ENCODE measurements at places on chromosomes 4 and X.

DNA sequence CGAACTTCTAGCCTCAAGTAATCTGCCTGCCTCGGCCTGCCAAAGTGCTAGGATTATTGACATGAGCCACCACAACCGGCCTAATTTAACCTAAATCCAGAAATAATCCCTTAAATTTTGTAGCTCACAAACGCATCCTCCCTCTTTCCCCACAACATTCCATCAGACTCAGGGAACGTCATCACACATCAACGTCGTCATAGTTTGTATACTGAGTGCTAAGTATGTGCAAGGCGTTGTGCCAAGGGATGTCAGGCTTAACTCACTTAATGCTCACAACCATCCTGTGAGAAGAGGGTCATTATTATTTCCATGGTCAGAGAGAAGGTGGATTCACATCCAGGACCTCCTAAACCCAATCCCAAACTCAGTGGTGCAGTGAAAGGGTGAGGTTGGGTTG lies 9.6 kb upstream of the GSX2 start:
- no peaks in the 10 kb centered on the region for H3K36me3 ChIP-seq
- H3K4me1 ChIP-seq: peaks cover 10% of the 10 kb centered on the region
- H3K4me3 ChIP-seq: no peak overlapping the region
- no peak overlapping the region for H3K27ac ChIP-seq
- DNase-seq: no peak
- H3K27me3 ChIP-seq: peaks cover 67% of the 10 kb centered on the region

DNA sequence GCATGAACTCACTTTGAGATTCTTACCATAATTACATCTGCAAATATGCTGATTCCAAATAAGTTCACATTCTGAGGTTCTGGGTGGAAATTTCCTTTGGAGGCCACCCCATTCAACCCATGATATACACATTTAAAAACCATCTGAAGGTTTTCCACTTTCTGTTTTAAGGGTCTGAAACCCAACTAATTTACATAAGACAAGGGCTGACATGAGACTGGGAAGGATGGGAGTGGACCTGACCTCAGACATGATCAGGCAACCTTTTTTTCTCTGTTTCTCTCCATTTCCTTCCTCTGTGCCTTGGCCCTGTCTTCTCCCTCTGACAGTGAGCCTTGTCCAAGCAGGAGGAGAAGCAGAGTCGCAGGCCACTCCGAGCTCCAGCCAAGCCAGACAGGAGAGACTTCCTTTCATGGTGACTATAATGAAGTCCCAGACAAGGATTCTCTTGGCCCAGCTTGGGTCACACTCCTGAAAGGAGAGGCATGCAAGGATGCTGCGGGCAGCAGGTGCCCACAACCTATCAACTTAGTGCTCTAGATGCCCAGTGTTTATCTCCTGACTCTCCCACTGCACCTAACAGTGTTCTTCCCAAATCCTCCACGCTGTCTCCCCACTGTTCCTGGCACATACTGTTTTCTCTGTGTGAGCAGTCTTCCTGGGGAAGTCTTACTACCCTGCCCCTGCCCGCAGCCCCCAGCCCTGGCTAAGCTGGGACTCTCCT lies 39.9 kb downstream of the MSX1 start:
- DNase-seq: no peak
- no peaks in the 10 kb centered on the region for H3K4me1 ChIP-seq

- no peak overlapping the region for H3K27ac ChIP-seq
- H3K4me1 ChIP-seq: no peaks in the 10 kb centered on the region
- H3K4me3 ChIP-seq: no peak overlapping the region
- no peaks in the 10 kb centered on the region for H3K36me3 ChIP-seq
- no peaks in the 10 kb centered on the region for H3K27me3 ChIP-seq
Observed at GRCh38 chrX:16347968-16348670, 180.8 kb downstream of the MAGEB17 start.

DNA sequence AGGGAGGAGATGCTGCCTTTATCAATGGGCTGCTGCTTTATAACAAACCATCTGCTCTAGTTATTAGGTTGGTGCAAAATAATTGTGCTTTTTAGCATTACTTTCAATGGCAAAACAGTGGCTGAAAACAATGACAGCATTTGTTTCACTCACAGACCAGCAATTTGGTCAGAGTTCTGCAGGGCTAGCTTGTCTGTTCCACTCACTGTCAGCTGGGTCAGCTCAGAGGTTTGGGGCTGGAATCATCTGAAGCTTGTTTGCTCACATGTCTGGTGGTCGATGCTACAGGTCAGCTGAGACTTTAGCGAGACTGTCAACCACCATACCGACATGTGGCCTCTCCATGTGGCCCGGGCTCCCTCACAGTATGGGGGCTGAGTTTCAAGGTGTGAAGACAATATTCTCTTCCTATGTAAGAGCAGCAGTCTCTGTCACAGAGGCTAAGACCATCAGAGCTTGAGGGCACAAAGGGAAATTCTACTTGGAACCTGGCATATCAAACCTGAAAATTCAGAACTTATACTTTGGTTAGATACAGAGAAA lies 81.3 kb upstream of the LIMCH1 start:
- no peaks in the 10 kb centered on the region for H3K27me3 ChIP-seq
- H3K36me3 ChIP-seq: no peaks in the 10 kb centered on the region
- no peaks in the 10 kb centered on the region for H3K4me1 ChIP-seq
- H3K27ac ChIP-seq: no peak overlapping the region
- no peak for DNase-seq
- H3K4me3 ChIP-seq: no peak overlapping the region

DNA sequence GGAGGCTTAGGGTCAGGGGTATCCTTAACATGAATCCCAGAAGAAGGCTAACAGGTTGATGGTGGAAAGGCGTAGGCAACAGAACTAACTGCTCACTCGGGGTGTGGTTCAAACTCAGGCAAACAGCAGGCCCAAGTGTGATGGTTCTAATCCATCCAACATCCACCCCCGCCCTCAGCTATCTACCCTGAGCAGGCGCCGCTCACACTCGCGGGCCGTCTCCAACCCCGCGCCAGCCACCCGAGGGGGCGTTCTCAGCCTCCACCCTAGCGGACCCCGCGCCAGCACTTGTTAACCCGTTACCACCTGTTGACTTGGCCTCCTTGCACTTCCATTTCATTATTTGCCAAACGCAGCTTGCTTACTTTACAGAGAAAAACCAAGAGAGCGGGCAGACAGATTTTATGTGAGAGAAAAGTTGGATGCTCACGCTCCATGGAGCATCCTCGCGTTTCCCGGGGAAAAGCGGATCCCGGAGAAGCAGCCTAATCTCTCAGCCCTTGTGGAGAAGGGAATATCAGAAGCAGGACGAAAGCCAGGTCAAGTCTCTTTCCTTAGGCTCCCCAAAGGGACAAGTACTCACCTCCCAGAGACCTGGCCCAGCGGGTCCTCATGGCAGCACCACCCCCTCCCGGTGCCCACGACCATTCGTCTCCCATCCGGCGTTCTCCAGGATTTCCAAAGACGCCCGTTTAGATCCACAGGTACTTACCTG lies 773 bp downstream of the SNCA start:
- H3K27me3 ChIP-seq: peaks cover 68% of the 10 kb centered on the region
- no peak overlapping the region for H3K27ac ChIP-seq
- H3K4me3 ChIP-seq: peak overlapping the region; percentile 33
- peaks cover 2% of the 10 kb centered on the region for H3K36me3 ChIP-seq

GRCh38 chrX:149518236-149518635 lies 13.1 kb upstream of the IDS start:
- no peak for DNase-seq
- H3K4me3 ChIP-seq: no peak overlapping the region
- H3K27ac ChIP-seq: no peak overlapping the region
- H3K27me3 ChIP-seq: no peaks in the 10 kb centered on the region
- H3K36me3 ChIP-seq: peaks cover 9% of the 10 kb centered on the region

DNA sequence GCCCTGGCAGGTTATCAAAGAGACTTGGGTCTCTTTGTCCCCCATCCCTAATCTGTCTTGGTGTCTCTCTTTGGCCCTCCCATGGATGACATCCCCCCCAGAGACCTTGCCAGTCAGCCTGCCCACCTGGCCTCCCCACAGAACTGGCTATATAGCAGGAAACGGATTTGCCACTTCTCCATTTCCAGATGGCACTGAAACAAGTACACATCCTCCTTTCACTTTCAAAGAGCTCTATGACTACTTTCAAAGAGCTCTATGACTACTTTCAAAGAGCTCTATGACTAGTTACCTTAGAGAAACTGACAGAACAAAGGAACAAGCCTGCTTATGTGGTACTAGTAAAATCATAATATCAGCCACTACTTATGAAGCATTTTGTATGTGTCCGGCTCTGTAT lies 175.3 kb downstream of the MAML3 start:
- no peak for DNase-seq
- H3K27me3 ChIP-seq: peaks cover 2% of the 10 kb centered on the region
- no peak overlapping the region for H3K4me3 ChIP-seq
- peak overlapping the region; percentile 35 for H3K27ac ChIP-seq

GRCh38 chrX:125998432-125998831 lies 167.7 kb downstream of the DCAF12L2 start:
- no peak overlapping the region for H3K4me3 ChIP-seq
- no peak for DNase-seq
- H3K27me3 ChIP-seq: no peaks in the 10 kb centered on the region
- no peaks in the 10 kb centered on the region for H3K4me1 ChIP-seq

- no peaks in the 10 kb centered on the region for H3K4me1 ChIP-seq
- no peak overlapping the region for H3K27ac ChIP-seq
- no peak for DNase-seq
- no peak overlapping the region for H3K4me3 ChIP-seq
- no peaks in the 10 kb centered on the region for H3K36me3 ChIP-seq
Observed at GRCh38 chrX:34585561-34585960, 71.5 kb downstream of the TMEM47 start.

- no peak for DNase-seq
- H3K27me3 ChIP-seq: no peaks in the 10 kb centered on the region
- no peaks in the 10 kb centered on the region for H3K4me1 ChIP-seq
Observed at GRCh38 chr4:179095585-179096221, 1653.5 kb upstream of the AGA start.

- DNase-seq: no peak
- no peaks in the 10 kb centered on the region for H3K36me3 ChIP-seq
- no peak overlapping the region for H3K4me3 ChIP-seq
- no peak overlapping the region for H3K27ac ChIP-seq
- no peaks in the 10 kb centered on the region for H3K27me3 ChIP-seq
Observed at GRCh38 chr4:96787766-96788165, 947.9 kb downstream of the PDHA2 start.

GRCh38 chrX:134908356-134908755 lies 82.4 kb upstream of the SMIM10 start:
- H3K27me3 ChIP-seq: no peaks in the 10 kb centered on the region
- H3K4me3 ChIP-seq: no peak overlapping the region
- peaks cover 4% of the 10 kb centered on the region for H3K36me3 ChIP-seq
- no peak for DNase-seq
- peaks cover 5% of the 10 kb centered on the region for H3K4me1 ChIP-seq
- H3K27ac ChIP-seq: peak overlapping the region; percentile 58

DNA sequence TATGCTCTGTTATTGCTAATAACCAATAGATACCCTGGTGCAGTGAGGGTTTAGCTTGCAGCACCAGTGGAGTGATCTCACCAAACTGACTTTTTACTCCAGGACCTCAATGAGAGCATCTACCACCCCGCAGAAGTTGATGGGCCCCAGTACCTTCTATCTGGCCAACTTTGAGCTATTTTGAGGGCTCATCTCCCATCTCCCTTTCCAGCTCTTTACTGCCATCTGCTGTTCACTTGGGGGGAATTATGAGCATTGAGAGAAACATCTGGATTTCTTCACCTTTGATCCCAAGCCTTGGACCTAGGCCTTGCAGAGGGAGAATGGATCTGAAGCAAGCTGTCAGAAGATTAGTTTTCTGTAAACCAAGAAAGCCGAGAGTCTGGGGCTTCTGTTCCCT lies 143.6 kb downstream of the TMEM164 start:
- H3K4me1 ChIP-seq: peaks cover 7% of the 10 kb centered on the region
- peak; percentile 44 for DNase-seq
- H3K36me3 ChIP-seq: no peaks in the 10 kb centered on the region

- H3K4me3 ChIP-seq: no peak overlapping the region
- H3K4me1 ChIP-seq: no peaks in the 10 kb centered on the region
- H3K36me3 ChIP-seq: no peaks in the 10 kb centered on the region
- H3K27ac ChIP-seq: no peak overlapping the region
Observed at GRCh38 chr4:80279751-80280150, 13.3 kb downstream of the FGF5 start.

DNA sequence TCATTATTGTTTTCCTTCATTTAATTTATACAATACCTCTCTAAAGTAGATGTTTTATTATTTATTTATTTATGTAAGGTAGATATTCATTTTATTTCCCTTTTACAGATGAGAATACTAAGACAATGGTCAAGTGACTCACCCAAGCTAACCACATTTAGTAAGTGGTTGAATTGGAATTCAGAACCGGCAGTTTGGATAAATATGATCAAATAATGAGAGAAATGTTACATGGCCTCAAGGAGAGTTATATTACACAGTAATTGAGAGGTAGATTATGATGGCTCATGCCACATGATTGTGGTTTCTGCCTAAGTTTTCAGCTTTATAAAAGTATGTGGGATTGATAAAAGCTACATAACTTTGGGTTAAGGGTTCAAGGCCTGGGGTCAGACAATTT lies 239.4 kb upstream of the BOD1L1 start:
- no peaks in the 10 kb centered on the region for H3K27me3 ChIP-seq
- no peak overlapping the region for H3K27ac ChIP-seq
- DNase-seq: no peak
- no peaks in the 10 kb centered on the region for H3K36me3 ChIP-seq
- no peak overlapping the region for H3K4me3 ChIP-seq
- no peaks in the 10 kb centered on the region for H3K4me1 ChIP-seq

DNA sequence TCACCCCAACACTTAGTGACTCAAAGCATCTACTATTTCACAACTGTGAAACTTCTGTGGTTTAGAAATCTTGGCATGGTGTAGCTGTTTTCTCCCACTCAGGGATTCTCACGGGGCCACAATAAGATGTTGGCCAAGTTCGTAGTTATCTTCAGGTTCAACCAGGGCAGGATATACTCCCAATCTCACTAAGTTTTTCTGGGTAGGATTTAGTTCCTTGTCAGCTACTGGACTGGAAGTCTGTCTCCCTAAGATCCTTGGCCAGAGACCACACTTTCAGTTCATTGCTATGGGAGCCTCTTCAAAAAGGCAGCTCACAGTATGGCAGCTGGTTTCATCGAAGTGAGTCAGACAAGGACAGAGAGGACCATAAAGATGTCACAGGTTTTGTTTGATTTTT lies 111.7 kb upstream of the PDHA2 start:
- no peak overlapping the region for H3K4me3 ChIP-seq
- no peak overlapping the region for H3K27ac ChIP-seq
- DNase-seq: no peak
- H3K4me1 ChIP-seq: no peaks in the 10 kb centered on the region
- H3K27me3 ChIP-seq: no peaks in the 10 kb centered on the region

DNA sequence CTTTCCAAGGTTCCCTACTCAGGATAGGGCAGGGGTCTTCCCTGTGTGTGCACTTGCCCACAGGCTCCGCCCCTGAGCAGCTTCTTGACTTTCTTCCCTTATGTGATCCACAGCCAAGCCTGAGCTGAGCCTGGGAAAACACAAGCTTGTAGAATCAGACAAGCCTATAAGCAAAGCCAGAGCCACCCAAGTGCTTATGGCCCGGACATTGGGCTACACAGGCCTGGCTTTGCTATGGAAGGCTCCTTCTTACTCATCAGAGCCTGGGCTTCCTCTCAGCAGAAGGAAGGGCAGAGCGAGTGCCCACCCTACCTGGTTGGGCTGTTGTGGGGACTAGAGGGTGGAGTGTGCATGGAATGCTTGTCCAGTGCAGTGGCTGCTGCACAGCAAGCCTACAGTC lies 1.3 kb upstream of the TNIP2 start:
- no peaks in the 10 kb centered on the region for H3K36me3 ChIP-seq
- no peaks in the 10 kb centered on the region for H3K27me3 ChIP-seq
- H3K4me3 ChIP-seq: peak overlapping the region; percentile 15
- H3K4me1 ChIP-seq: peaks cover 35% of the 10 kb centered on the region

All from activated CD8-positive, alpha-beta memory T cell treated with anti-CD3 and anti-CD28 coated beads, Interleukin-2, amount 10 ng/mL, durations not matched to agents 7 days and 5 days (primary cell).